ENCODE measurements at places on chromosomes 1 and 21.

GRCh38 chr1:208036918-208037766 is 126.2 kb upstream of the CD34 start:
- no peak for DNase-seq

DNA sequence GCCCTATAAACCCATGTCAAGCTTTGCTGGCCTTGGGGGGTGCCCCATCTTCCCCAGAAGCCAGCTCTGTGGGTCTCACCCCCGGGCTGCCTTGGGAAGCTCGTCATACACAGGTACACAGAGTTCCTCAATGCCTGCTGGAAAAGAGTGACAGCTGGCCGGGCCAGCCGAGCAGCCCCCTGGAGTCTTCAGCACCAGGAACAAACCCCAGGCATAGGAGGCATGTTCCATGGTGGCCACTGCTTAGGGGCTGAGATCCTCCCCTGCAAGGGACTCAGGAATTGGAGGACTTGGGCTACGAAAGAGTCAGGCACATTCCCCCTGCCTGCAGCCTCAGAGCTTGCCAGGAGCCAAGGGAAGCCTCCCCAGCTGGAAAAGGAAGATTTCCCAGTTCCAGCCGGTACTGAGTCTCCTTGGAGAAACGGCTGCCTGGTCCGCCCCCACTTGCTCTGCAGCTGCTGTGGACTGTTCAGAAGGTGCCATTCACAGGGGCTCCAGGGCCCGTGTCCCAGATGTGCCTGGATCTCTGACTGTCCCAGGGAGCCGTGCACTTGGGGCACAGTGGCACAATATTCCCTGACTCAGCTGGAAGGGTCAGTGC is 89.5 kb downstream of the STUM start:
- no peak for DNase-seq

DNA sequence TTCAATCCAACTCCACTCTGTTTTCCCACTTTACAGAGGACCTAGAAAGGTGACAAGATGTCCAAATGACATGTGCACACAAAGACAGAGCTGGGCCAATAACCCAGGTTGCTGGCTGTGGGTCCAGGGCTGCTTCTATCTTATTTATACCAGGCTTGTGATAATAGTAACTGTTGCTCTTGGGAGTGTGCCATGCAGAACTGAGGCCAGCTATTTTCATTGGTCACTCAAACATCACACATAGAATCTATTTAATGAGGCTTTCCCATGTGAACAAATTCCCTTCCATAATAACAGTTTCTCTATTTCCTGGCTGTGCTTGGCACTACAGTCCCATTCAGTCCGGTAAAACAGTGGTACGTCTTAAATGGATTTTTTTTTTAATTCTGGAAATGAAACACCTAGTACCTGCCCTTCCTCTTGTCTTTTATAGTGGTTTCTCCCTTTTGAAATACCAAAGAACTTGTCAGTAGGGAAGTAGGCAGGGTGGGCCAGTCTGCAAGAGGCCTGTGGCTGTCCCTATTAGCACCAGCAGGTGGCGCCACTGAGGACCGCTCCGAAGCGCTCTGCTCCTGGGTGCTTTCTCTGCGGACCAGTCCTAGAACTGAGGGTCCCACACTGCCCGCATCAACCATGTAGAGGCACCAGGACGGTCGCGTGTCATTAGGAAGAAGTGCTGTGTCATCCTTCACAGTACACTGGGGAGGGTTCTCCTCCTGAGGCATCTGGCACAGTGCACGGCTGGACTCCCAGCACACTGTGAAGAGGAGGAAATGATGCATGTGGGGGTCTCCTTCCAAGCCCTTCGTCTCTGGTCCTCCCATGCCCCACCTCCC is 52.1 kb downstream of the GPR161 start:
- DNase-seq, result peak; percentile 36

GRCh38 chr1:206591226-206591625 is 21.0 kb downstream of the EIF2D start:
- no peak for DNase-seq

DNA sequence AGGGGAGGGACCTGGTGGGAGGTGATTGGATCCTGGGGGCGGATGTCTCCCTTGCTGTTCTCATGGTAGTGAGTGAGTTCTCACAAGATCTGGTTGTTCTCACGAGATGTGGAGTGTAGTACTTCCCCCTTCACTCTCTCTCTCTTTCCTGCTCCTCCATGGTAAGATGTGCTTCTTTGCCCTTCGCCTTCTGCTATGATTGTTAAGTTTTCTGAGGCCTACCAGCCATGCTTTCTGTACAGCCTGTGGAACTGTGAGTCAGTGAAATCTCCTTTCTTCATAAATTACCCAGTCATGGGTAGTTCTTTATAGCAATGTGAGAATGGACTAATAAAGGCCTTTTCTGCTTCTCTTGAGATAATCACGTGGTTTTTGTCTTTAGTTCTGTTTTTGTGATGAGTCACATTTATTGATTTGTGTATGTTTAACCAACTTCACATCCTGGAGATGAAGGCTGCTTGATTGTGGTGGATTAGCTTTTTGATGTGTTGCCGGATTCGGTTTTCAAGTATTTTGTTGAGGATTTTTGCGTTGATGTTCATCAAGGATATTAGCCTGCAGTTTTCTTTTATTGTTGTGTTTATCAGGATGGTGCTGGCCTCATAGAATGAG is 45.5 kb downstream of the RABGAP1L start:
- peak; percentile 25 for DNase-seq

GRCh38 chr1:176501599-176501998 is 38.6 kb downstream of the PAPPA2 start:
- DNase-seq, result no peak

DNA sequence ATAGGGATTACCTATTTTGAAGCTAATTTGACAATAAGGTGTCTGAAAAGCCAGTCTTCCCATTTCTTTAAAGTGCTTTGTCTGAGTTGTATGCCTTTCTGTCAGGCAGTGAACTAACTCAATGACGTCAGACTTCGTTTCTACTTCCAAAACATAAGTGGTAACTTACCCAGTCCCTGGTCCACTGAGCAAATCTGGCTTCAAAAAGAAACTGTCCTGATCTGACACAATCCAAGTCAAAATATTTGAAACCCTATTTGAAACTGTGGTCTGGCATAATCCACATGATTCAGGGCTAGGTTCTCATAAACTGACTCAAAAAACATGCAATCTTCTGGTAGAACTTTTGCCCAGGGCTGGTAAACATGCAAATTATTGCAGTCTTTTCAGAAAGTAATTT is 34.0 kb downstream of the DIRAS3 start:
- DNase-seq, result no peak
